Activated CD8-positive, alpha-beta memory T cell treated with anti-CD3 and anti-CD28 coated beads, Interleukin-2, amount 50 U/mL, for 4 hours (primary cell): ENCODE measurements at places on chromosomes 3 and 15.

DNA sequence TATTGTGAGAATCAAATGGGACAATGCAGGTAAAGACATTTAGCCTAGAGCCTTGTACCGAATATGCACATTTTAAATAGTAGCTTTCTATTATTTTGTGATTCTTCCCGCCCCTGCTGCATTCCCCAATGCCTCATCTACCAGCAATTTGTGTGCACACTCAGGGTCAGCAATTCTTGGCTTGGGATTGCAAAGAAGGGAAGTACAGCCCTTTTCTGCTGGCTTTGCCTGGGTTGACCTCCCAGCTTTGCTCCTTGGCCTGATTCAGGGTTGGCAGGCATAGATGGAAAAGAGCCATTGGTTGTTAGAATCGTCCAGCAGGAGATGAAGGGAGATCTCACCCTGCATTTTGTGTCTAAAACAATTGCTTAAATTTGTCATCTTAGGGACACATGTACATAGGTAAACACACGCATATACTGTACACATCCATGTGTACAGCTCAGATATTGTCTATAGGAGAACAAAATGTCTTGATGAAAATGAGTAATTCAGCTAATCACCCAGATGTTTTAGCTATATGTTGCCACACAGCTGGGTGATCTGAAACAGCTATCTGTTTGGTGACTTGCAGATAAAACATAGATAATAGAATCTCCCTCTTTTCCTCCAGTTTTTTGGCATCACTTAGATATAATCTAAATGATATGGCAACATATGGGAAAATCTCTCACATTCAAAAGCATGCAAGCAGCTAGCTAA lies 340.9 kb upstream of the TBL1XR1 start:
- DNase-seq: no peak

DNA sequence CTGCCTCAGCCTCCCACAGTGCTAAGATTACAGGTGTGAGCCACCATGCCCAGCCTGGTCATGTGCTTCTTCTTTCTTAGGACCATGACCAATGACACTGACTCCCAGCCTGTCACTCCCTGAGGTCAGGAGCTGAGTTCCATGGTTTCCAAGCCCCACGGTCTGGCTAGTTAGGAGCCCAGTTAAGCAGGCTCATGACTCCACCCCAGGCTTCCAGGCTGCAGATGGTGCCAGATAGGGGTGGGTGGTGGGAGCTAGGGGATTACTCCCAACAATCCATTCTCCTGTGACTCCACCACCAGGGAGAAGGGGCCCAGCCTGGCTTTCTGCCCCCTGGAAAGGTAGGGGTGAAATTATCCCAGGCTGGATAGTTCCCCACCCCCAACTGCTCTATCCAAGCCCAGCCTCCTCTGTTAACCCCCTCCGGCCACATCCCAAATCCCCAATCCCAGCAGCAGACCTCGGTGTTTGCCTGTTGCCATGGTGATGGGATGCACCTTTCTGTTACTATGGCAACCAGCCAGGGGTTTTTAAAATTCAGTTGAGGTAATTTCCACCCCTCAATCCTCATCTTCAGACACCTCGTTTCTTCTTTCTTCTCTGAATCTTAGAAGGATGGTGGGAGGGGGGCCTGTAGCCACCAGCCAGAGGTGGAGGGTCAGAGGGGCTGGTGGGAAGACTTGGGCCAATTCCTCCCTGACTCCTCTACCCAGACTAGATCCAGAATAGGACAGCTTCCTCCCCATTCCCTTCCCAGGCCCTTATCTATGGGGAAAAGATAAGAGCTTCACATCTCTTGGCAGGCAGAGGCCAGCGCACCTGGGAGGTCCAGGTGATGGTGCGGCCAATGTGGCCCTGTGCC lies 22.5 kb upstream of the SEMA3F start:
- DNase-seq: no peak

DNA sequence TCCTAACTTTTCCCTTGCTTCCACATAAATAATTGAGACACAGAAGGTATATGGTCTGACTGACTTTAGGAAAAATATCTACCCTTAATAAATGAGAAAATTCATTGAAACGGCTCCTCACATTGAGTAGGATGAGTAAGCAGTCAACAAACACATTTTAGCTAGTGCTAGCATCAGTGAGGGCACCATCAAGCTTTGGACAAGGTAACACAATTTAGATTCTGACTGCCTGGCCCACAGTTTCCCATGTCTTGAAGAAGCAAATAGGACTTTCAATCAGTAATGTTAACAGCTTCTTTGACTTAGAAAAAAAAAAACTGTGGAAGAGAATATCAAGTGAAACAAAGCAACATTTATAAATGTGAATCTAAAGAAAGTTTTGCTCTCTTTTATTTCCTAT lies 70.1 kb upstream of the MBNL1 start:
- no peak for DNase-seq

GRCh38 chr3:99499235-99500158 lies 138.9 kb upstream of the COL8A1 start:
- DNase-seq: no peak

DNA sequence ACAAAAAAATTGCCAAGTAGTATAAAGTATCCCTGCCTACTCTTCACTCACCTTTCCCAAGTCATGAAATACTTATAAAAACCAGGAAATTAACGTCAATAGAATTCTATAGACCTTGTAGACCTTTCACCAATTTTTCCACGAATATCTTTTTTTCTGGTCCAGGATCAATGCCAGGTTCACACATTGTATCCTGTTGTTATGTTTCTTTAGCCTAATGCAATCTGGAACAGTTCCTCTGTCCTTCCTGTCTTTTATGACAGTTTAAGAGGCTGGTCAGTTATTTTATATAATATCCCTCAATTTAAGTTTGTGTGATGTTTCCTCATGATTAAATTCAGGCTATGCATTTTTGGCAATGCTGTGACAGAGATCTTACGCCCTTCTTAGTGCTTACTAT lies 63.2 kb upstream of the MAGI1 start:
- DNase-seq: no peak

DNA sequence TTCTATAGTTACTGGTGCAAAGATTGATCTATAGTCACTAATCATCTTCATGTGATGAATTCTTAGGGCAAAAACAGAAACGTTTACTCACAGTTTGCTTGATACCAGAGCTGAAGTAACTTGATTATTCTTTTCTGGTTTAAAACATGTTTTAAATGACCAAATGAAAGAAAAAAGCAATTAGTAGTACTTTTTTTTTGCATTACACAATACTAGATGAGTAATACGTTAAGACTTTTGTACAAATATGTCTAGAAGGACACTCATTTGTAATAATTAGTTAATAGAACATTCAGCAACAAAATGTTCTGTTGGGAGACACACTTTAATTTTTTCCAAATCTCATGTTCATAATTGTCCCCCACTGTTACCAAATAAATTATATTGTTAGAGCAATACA lies 523.2 kb downstream of the SOX2 start:
- DNase-seq: no peak

GRCh38 chr3:105459566-105460290 lies 93.0 kb downstream of the ALCAM start:
- no peak for DNase-seq

DNA sequence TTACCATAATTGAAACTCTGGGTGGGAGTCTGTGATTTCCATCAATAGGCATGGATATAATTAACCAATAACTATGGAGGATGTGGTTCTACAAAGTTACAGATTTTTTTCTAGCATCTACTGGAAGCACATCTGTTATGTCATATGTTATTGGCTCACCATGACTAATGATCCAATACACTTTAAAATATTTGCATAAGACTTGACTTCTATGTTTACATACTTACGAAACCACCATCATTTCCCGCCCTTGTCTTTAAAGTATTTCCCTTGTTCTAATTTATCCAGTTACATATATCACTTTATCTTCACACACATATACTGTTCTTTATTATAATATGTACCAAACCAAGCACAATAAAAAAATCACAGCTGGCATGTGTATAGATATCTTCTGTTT lies 380.3 kb upstream of the CBLB start:
- DNase-seq: no peak
